NCI-H1417 treated with DMSO at 0.1 percent for 48 hours (cell line): ENCODE measurements at places on chromosomes 3 and 15.

DNA sequence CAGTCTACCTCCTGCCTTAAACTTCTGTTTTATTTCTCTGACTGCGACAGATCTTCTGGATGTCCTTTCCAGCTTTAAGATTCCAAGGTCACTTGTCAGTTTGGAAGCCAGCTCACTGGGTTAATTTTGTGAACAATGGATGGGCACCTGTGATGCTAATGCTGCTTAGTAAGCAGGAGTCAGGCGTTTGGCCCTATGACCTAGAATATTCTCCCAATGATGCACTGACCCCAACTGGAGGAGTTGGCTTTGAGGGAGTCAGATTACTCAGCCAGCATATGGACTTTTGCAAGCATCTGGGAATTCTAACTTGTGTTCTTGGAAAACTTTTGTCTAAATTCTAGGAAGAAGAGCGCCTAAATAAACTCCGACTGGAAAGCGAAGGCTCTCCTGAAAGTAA lies 28.1 kb downstream of the HACD3 start:
- no peak for DNase-seq

DNA sequence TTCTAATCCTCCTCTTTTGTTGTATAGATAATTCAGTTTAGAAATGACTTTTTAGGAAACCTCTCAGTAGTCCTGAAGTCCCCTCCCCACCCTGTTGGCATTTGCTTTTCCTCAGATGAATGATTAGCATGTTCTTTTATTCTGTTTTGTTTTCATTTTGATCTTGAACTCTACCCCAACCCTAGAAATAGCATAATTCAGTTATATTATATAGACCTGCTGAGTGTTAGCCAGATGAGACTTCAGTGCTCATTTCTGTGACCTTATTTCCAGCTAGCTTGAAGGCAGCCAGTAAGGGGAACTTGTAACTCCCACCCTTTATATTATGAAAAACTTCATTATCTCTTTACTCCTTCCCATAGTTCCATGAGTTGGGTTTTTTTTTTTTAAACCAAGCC lies 41.2 kb downstream of the SNRK start:
- no peak for DNase-seq

GRCh38 chr3:44923632-44924456 lies 49.4 kb downstream of the TGM4 start:
- no peak for DNase-seq

DNA sequence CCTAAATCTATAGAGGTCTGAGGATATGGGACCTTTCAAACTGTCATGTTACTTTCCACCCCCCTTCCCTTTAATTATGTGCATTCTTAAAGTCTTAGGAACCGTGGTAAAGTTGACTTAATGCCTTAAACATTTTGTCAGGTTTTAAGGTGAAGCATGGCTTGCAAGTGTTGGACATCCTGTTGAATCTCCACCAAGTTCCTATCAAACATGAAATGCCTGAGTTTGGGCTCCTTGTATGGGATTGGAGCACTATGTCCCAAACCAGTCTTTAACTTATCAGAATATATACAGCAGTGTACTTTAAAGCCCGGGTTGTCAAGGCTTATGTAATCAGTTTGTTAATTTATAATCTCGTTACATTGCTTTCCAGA lies 1.1 kb downstream of the SNRK start:
- DNase-seq, result no peak

DNA sequence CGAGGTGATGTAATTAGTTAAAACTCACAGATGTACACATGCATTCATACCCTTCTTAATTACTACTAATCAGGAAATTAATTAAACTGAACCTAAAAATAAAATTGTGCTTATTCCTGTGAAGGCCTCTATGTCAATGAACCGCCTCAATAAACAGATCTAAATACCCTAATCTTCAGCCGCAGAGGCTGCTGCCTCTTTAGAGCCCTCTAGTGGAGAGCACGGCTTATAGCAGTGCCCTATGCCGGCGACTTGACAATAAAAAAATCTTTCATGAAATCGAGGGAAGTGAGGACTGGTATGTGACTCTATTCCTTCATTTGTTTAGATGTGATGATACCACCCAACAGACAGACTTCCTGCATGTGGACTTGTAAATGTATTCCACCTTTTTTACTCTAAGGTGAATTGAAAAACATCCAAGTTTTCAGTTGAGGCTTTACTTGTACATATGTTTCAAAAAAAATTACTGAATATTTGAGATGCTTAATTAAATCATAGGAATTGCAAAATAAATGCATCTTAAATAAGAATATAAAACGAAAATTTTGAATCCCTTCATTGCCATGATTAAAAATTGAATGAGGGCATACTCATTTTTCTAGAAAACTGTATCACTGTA lies 8.3 kb upstream of the EPHA3 start:
- peak; percentile 39 for DNase-seq

GRCh38 chr15:69170597-69170996 lies 10.2 kb downstream of the GLCE start:
- peak; percentile 15 for DNase-seq

DNA sequence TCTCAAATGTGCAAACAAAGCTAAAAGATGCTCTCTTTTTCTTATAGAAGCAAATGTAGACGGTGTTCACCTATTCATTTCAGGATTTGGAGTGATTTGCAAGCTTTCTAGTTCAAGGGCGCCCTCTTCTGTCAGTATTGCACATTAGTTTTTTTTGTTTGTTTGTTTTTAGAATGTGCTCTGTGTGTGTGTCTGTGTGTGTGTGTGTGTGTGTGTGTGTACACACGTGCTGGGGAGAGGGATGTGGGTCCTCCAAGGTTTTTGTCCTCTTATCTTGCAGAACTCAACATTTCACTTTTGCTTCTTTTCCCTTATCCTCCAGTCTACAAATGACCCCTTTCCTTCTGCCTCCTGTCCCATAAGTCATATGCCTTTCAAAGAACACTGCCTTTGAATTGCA lies 23.5 kb downstream of the DNAH1 start:
- peak; percentile 15 for DNase-seq

DNA sequence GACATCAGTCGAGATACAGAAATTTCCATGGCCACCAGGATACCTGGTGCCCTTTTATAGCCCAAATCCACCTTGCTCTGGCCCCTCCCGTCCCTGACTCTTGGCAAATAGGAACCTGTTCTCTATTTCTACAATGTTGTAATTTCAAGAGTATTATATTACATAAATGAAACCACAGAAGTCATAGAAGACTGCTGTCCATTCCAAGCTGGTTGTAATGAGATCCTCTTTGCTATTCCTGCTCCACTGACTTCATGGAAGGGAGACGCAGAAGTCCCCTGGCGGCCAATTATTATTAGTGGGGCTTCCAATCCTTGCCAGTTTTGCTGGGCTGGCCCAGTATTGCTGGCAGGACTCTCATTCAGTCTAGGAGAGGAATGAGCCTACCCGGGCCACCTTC lies 26.6 kb downstream of the DCP1A start:
- DNase-seq, result no peak

GRCh38 chr3:57004229-57004628 lies 56.2 kb upstream of the SPATA12 start:
- no peak for DNase-seq

DNA sequence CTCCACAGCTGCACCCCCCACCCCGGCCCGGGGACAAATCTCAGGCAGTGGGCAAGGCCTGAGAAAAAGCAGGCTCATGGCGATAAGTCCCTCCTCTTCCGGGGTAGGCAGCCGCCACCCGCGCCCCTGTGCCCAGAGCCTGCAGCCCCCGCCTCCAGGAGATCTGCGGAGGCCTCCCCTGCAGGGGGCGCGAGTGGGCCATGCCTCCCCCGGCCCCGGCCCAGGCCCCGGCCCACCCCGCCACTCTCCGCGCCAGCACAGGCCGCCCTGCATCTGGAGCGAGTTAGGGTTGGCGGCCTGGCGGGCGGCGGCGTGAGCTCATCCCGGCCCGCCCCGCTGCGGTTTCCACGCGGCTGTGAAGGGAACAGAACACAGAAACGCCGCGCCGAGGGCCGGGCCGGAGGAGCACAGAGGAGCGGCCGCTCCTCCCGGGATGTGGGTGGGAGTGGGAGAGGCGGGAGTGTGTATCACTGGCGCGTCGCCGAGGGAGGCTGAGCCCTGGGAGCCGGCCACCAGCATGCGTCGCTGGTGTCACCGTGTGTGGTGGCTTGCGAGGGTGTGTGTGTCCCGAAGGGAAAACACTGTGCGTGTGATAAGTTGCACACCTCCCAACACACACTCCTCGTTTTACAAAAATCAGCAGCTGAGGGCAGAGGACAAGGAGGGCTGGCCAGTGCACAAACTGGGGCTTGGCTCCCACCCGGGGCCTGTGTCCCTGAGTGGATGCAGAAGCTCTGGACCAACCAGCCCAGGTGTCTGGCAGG lies 17.2 kb downstream of the MYL3 start:
- DNase-seq, result no peak

DNA sequence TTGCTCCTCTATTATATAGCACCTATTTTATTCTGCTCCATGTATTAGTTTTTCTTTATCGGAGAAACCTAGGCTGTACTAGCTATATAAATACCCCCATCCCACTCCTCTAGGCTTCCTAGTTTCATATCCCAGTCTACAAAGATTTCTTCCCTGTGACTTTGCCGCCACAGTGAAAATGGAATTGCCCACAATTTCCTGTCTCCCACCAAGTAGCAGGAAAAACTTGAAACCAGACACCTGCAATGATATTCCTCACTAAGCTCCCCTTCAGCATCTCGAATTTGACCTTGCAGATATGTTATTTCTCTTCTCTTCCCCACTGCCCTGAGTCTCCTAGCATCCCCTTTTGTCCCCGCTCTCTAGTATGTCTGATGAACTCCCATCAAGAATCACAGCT lies 685.8 kb upstream of the CCDC54 start:
- no peak for DNase-seq

DNA sequence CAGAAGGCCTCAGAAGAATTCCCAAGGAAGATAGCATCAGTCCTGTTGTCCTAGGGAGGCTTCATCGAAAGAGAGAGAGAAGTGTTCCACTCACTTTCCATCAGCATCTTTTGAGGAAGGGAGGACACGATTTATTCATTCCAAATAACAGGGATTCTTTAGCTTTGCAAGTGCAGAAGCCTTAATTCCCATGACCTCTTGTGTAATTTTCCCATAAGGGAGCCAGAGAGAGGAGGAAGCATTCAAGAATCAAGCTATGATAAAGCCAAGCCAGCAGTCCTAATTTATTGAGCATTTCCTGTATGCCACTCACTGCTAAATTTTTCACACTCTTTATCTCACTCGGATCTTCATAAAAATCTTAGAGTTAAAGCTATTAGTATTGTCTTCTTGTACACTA lies 169.7 kb upstream of the MITF start:
- no peak for DNase-seq

DNA sequence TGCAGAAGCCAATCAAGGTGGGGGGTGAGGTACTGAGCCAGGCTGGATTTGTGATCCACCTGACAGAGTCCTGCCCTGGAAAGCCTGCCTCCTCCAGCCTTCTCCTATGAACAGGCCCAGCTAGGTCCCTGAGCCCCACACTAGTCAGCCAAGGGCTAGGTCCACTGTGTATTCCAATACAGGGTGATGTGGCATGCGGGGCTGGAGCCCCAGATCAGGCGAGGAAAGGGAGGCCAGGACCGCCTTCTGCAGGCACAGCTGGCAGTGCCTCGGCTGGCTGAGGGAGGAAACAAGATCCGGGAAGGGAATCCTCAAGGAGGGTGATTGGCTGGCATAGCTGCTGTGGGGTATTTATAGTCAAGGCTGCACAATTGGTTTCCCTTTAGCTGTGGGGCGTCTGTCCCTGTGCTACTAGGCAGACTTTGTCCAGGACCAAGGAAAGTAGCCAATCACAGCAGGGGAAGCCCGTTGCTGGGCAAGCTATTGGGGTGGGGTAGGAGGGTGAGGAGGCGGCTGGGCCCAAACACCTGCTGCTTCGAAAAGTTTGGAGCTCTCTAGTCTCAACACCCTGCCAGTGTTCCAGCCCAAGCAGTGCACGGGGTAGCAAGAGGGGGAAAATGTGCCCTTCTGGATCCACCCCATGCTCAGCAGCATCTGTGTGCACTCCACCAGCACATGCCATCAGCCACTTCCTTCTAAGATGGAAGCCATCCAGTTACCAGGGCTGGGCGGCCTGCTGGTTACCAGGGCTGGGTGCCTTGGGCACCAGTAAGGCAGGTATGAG lies 5.9 kb downstream of the KY start:
- no peak for DNase-seq

DNA sequence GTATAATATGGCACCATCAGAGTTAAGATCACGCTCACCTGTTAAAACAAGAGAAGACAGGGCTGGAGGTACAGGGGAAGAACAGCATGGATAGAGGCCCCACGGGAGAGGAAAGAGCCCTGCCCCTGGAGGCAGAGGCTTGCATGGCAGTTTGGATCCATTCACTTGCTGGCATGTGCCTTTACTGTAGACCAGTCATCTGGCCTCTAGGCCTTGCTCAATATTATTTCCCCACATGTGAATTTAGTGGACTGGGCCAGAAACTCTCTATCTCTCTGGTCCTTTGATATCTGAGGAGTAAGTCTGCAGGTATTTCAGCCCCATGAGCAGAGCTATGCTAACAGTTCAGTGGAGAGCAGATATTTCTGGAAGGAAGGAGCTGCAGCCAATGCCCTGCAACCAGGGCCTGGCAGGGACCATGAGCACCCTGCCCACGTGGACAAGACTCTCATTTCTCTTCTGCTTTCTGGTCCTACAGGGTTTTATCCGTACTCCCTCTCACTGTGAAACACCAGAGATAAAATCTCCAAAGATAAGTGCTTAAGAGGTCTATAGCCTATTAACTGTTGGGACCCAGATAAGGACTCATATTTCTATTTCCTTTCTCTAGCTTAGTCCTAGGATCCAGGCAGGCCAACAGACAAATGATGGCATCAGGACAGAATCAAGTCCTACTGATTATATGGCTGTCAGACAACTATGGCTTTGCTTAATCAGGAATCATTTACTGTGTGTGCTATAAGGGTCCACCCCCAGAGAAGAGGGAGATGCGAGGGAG lies 65.0 kb downstream of the CLDN11 start:
- DNase-seq, result no peak

GRCh38 chr3:25433106-25433505 lies 5.0 kb downstream of the RARB start:
- DNase-seq, result no peak

GRCh38 chr3:49269443-49270155 lies 7.4 kb downstream of the C3orf62 start:
- no peak for DNase-seq

DNA sequence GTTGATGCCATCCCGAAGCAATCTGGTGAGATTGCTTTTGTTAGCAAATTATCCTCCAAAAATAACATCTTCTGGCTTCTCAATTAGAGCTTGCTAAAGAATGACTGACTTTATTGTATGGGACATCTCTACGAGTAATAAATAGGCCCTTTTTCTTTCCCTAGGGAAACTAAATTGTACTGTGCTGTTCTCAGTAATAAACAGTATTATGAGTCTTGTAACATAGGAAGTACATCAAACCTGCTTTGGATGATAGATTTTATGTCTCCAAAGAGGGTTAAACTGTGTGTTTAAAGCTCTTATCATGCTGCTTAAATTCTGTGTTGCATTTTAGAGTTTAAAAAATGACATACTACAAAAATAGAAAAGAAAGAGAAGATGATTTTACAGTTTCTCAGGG lies 153.4 kb upstream of the THRB start:
- DNase-seq, result no peak

- no peak for DNase-seq
Measured at GRCh38 chr3:115524549-115524948, 98.8 kb upstream of the GAP43 start.

GRCh38 chr3:177448987-177449359 lies 251.7 kb upstream of the TBL1XR1 start:
- DNase-seq, result no peak

GRCh38 chr3:155372281-155372680 lies 78.8 kb upstream of the STRIT1 start:
- no peak for DNase-seq
